ENCODE measurements at places on chromosomes 3 and 15.

GRCh38 chr15:58434334-58434875, 2.6 kb downstream of the LIPC start:
- no peaks in the 10 kb centered on the region for H3K27me3 ChIP-seq
- H3K36me3 ChIP-seq: no peaks in the 10 kb centered on the region
- H3K4me1 ChIP-seq: peaks cover 5% of the 10 kb centered on the region
- H3K27ac ChIP-seq: no peak overlapping the region

- no peaks in the 10 kb centered on the region for H3K27me3 ChIP-seq
- no peak overlapping the region for H3K27ac ChIP-seq
- H3K4me1 ChIP-seq: peaks cover 11% of the 10 kb centered on the region
- 0 out of 2 replicates have a peak, but pooled peaks cover 6% of the 10 kb centered on the region for H3K36me3 ChIP-seq
These were observed 24.4 kb downstream of the CNOT10 start for GRCh38 chr3:32709346-32709745.

DNA sequence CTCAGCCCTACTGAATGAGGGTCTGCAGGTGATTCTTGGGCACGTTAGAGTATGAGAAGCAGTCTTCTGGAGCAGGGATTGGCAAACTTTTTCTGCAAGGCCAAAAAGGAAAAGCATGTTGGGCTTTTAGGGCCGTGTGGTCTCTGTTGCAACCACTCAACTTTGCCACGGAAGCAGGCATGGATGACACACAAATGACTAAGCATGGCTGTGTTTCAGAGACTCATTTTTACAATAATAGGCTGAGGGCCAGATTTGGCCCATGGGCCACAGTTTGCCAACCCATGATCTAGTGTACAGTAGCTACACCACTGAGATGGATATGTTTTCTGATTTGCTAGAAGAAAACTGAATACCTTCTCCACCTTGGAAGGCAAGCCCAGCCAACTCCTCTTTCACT, 66.1 kb upstream of the PRICKLE2 start:
- DNase-seq: peak; percentile 97
- no peaks in the 10 kb centered on the region for H3K36me3 ChIP-seq
- peak overlapping the region; percentile 96 for H3K27ac ChIP-seq
- H3K4me1 ChIP-seq: peaks cover 39% of the 10 kb centered on the region
- H3K27me3 ChIP-seq: no peaks in the 10 kb centered on the region

GRCh38 chr3:56001537-56001936, 466.7 kb downstream of the ERC2 start:
- H3K4me1 ChIP-seq: no peaks in the 10 kb centered on the region
- H3K4me3 ChIP-seq: no peak overlapping the region
- H3K36me3 ChIP-seq: no peaks in the 10 kb centered on the region
- no peaks in the 10 kb centered on the region for H3K27me3 ChIP-seq
- no peak overlapping the region for H3K27ac ChIP-seq

DNA sequence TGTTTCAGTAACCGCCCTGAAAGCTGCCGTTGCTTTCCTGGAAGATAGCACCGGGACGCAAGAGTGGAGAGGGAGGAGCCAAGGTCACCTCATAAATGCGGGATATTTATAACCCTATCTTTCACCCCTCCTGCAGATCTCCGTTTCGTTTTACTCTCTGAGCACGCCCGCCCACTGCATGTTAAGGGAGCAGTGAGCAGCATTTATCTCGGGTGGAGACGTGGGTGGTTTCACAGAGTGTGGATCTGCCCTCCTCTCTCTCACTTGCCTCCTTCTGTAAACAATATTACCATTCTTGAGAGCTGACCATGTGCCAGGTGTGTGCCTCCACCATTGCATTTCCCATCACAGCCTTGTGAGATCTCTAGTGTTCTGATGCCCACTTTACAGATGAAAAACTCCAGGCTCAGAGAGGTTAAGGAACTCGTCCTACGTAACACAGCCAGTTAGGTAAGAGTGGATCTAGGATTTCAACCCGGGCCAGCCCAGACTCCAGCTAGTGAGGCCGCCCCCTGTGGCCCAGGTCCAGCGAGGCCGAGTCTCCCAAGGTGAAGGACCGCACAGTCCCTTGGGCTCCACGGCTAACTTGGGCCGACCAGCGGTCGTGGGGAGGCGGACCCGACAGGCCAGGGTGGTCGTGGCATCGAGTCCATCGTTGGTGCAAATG, 16.9 kb upstream of the SEMA4B start:
- H3K27ac ChIP-seq: 0 out of 2 replicates have a peak overlapping the region, but pooled peaks have one; percentile 1
- no peaks in the 10 kb centered on the region for H3K36me3 ChIP-seq
- H3K4me1 ChIP-seq: peaks cover 8% of the 10 kb centered on the region
- peak; percentile 74 for DNase-seq
- peak overlapping the region; percentile 77 for H3K4me3 ChIP-seq
- no peaks in the 10 kb centered on the region for H3K27me3 ChIP-seq

- no peaks in the 10 kb centered on the region for H3K36me3 ChIP-seq
- no peak overlapping the region for H3K27ac ChIP-seq
- peak; percentile 8 for DNase-seq
- no peaks in the 10 kb centered on the region for H3K27me3 ChIP-seq
These were observed 592.1 kb downstream of the SI start for GRCh38 chr3:164486150-164486549.

- DNase-seq: no peak
- no peak overlapping the region for H3K4me3 ChIP-seq
- no peaks in the 10 kb centered on the region for H3K36me3 ChIP-seq
- peaks cover 14% of the 10 kb centered on the region for H3K4me1 ChIP-seq
These were observed 65.1 kb downstream of the PIK3CB start for GRCh38 chr3:138769616-138770015.

DNA sequence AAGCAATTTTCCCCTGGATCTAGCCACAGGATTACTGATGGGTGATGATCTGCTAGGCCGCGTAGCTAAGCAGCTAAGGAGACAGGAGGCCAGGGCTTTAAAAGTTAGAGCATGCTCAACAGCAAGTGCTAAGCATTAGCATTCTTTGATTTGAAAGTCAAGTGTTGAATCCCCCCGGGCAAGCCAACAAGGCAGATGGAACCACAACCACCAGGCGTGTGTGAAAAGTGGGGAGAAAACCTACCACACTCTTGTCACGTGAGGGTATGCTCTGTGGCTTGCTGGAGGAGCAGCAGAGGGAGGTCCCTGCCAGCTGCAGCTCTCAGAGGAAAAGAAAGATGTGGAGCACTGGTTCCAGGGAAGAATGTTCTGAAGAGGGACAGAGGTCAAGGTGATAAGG, 20.9 kb downstream of the SLC51A start:
- DNase-seq: no peak
- H3K4me3 ChIP-seq: no peak overlapping the region
- H3K27me3 ChIP-seq: no peaks in the 10 kb centered on the region
- H3K4me1 ChIP-seq: no peaks in the 10 kb centered on the region

DNA sequence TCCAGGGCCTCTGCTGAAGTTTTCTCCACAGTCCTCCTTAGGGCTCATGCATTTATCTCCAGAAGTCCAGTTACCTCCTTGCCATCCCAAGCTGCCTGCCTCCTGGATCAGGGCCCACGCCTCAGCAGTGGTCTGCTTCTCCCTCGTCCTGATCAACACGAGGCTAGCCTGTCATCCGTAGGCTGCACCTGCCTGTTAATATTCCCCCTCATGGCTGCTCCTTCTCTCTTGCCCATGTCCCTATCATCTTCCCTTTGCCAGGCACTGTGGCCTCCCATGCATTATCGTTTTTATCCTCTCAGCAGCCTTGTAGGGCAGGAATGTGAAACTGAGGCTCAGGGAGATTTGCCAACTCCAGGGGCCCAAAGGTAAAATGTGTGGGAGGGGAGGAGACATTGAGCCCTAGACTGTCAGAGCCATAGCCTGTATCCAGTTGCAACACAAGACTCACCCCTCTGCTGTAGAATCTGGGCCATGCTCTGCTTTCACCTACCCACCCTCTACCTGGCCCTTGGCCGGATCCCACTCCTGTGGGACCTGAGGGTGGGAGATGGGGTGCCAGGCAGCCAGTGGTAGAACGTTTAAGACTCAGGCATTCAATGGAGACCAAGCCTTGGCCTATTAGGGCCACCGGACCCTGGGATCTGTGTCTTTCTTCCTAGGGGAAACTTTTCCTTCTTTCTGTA, 4.6 kb downstream of the GRM2 start:
- no peak overlapping the region for H3K4me3 ChIP-seq
- no peaks in the 10 kb centered on the region for H3K4me1 ChIP-seq
- H3K27ac ChIP-seq: no peak overlapping the region
- no peaks in the 10 kb centered on the region for H3K36me3 ChIP-seq
- no peak for DNase-seq

DNA sequence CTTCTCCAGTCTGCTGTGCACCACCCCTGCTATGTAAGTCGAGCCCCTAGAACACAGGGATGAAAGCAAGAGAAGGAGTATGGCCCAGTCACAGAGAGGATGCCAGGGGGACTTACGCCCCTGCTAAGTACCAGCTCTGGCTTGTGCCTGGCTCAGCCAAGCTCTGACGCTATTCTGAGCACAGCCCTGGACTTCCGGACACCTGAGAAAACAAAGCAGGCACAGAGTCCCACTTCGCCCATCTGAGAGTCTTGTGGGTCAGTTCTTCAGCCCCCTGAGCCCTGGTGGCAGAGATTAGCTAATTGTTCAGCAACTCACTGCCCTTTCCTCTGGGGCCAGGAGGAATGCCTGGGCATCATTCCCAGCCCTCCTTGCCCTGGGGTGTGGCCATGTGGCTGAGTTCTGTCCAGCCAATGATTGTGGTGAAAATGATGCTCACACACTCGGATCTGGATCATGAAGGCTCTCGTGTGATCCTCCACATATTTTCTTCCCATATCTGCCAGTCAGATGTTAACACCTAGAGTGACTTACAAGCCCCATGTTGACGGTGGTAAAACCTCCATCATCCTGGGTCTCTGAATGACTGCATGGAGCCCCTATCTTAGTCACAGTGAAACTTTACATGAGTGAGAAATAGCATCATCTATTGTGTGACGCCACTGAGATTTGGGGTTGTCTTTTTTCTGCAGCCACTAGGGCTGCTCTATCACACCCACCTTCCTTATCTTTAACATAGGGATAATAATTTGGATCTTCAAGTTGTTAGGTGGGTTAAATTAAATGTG, 105.7 kb downstream of the TPRA1 start:
- H3K27me3 ChIP-seq: peaks cover 22% of the 10 kb centered on the region
- H3K27ac ChIP-seq: no peak overlapping the region
- peak; percentile 58 for DNase-seq

- no peaks in the 10 kb centered on the region for H3K36me3 ChIP-seq
- no peaks in the 10 kb centered on the region for H3K27me3 ChIP-seq
- peak overlapping the region; percentile 74 for H3K27ac ChIP-seq
- peaks cover 29% of the 10 kb centered on the region for H3K4me1 ChIP-seq
- H3K4me3 ChIP-seq: no peak overlapping the region
These were observed 424.8 kb upstream of the TPM1 start for GRCh38 chr15:62617741-62618140.

GRCh38 chr3:160793722-160794252, 37.8 kb downstream of the PPM1L start:
- H3K4me3 ChIP-seq: no peak overlapping the region
- DNase-seq: no peak
- no peaks in the 10 kb centered on the region for H3K36me3 ChIP-seq
- H3K4me1 ChIP-seq: no peaks in the 10 kb centered on the region
- no peaks in the 10 kb centered on the region for H3K27me3 ChIP-seq

- no peaks in the 10 kb centered on the region for H3K36me3 ChIP-seq
- no peak overlapping the region for H3K4me3 ChIP-seq
- no peaks in the 10 kb centered on the region for H3K4me1 ChIP-seq
- no peak for DNase-seq
- H3K27ac ChIP-seq: no peak overlapping the region
These were observed 23.0 kb upstream of the GATA2 start for GRCh38 chr3:128515967-128516366.

GRCh38 chr3:176757429-176757828, 439.9 kb downstream of the TBL1XR1 start:
- no peak overlapping the region for H3K27ac ChIP-seq
- no peaks in the 10 kb centered on the region for H3K36me3 ChIP-seq
- H3K4me1 ChIP-seq: no peaks in the 10 kb centered on the region
- DNase-seq: no peak
- H3K4me3 ChIP-seq: no peak overlapping the region

DNA sequence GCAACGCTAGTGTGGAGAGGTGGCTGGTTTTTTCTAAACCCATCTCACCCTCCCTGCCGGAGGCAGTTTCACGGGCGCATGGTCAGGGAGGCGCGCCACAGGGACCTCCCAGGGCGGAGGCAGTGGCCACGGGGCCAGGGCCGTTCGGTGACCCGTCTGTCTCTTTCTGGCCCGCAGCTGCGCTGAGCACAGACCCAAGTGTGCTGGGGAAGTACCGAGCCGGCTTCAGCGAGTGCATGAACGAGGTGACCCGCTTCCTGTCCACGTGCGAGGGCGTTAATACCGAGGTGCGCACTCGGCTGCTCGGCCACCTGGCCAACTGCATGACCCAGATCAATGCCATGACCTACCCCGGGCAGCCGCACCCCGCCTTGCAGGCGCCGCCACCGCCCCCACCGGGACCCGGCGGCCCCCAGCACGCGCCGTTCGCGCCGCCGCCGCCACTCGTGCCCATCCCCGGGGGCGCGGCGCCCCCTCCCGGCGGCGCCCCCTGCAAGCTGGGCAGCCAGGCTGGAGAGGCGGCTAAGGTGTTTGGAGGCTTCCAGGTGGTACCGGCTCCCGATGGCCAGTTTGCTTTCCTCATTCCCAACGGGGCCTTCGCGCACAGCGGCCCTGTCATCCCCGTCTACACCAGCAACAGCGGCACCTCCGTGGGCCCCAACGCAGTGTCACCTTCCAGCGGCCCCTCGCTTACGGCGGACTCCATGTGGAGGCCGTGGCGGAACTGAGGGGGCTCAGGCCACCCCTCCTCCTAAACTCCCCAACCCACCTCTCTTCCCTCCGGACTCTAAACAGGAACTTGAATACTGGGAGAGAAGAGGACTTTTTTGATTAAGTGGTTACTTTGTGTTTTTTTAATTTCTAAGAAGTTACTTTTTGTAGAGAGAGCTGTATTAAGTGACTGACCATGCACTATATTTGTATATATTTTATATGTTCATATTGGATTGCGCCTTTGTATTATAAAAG, 1.8 kb downstream of the HES1 start:
- peak overlapping the region; percentile 93 for H3K27ac ChIP-seq
- peak; percentile 79 for DNase-seq
- no peaks in the 10 kb centered on the region for H3K36me3 ChIP-seq
- peaks cover 48% of the 10 kb centered on the region for H3K4me1 ChIP-seq
- no peaks in the 10 kb centered on the region for H3K27me3 ChIP-seq
- peak overlapping the region; percentile 79 for H3K4me3 ChIP-seq

- 0 out of 2 replicates have a peak, but pooled peaks cover 5% of the 10 kb centered on the region for H3K27me3 ChIP-seq
- no peaks in the 10 kb centered on the region for H3K36me3 ChIP-seq
- no peak for DNase-seq
- no peaks in the 10 kb centered on the region for H3K4me1 ChIP-seq
- H3K4me3 ChIP-seq: no peak overlapping the region
- H3K27ac ChIP-seq: no peak overlapping the region
These were observed 214.5 kb upstream of the P2RY1 start for GRCh38 chr3:152620395-152620794.

DNA sequence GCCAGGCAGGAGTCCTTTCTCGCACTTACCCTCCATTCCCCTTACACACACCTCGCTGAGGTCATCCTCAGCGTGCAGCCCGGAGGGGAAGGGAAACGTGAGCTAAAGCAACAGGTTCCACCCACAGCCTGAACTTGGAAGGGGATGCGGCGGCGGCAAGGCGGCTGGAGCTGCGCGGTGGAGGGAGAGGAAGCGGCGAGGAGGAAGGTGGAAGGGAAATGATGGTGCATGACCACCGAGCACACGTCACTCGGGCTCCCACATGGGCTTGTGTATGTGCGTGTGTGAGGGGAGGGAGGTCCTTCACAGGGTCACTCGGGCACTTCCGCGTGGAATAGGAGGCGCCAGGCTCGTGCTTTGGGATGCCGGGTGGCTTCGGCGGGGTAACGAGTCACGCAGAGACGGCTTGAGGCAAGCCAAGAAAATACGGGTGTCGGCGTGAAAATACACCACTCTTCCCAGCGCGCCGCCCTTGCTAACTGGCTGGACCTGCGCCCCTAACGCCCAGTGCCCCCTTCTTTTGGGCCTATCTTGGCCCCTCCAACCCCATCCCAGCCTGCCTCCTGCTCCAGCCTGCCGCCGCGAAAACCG, 225.5 kb upstream of the IL12A start:
- H3K36me3 ChIP-seq: no peaks in the 10 kb centered on the region
- H3K27ac ChIP-seq: peak overlapping the region; percentile 94
- peak overlapping the region; percentile 89 for H3K4me3 ChIP-seq
- H3K27me3 ChIP-seq: no peaks in the 10 kb centered on the region
- peaks cover 29% of the 10 kb centered on the region for H3K4me1 ChIP-seq

Data from GM23248 (cell line).